B cell (primary cell): ENCODE measurements at places on chromosomes 2 and 18.

DNA sequence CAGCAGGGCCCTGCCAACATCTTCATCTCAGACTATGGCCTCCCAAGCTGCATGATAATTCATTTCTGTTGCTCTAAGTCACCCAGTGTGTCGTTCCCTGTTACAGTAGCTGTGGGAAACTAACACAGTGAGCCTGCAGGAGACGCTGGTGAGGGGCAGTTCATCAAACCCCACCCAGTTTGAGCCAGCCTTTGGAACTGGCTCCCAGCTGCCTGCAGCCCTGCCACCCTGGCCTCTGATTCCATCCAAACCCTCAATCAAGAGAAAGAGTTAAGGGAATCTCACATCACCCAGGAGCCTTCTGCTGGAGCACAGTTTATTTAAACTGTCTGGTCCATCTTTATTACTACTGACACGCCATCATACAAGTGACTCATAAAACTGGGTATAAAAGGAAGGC, 64.9 kb upstream of the ZCCHC2 start:
- DNase-seq = no peak

GRCh38 chr2:43877782-43878464, 39.2 kb downstream of the ABCG8 start:
- DNase-seq = peak; percentile 53

DNA sequence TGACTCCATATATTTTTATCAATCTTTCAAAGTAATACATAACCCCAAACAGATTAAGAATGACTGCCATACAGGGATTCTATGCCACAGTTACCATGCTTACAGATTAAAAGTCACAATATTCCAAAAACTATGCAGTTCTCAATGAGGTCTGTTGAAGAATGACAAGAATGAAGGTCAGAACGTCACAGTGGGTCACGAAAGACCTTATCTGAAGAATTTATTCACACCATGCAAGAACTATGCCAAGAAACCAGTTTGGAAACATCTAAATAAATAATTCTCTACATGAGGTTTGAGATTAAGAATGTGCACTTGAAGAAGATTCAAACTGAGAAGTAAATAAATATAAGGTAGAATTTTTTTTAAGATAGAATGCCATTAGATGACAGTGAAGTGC, 253.3 kb downstream of the EXOC6B start:
- DNase-seq = no peak

DNA sequence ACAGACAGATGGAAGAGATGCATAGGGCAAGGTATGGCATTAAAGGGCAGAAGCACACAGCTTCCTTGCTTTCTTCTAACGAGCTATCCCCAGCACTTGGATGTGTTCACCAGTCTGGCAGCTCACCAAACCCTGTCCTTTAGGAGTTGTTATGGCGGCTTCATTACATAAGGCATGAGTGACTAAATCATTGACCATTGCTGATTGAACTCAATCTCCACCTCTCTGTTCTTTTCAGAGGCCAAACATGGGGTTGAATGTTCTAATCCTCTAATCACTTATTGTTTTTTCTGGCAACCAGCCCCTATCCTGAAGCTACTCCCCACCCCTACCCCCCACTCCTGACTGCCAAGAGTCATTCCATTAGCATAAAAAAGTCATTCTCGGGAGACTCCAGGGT, 301.8 kb downstream of the XIRP2 start:
- DNase-seq = no peak

- no peak for DNase-seq
Measured at GRCh38 chr2:54574860-54575247, 118.7 kb downstream of the SPTBN1 start.

GRCh38 chr2:209942426-209942825, 60.0 kb upstream of the RPE start:
- no peak for DNase-seq

DNA sequence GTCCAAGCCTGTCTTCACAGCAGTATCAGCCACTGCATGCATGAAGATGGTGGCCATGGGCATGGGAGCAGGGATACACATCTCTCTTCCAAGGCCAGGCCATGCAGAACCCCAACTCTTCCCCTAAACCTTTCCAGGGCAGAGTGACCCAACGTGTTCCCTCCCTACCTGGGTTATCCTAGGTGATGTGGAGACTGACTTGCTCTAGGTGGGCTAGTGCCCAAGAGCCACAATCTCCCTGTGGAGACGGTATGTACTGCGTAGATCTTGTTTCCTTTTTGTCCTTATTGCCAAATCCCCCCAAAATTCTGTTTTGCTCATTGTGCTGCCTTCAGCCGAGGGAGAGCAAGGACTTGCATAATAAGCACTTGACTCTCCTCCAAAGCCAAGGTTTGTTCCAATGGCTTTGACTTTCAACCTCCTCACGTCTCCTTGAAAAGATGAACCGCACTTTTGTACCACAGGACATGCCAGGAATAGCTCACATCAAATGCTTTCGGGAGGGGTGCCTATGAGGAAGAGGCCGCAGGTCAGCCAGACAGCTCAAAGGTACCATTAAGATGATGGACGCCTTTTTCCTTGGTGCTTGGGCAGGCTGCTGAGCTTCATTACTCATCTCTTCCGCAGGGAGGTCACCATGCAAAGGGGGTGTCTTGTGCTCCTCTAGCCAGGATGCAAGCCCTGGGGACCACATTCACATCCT, 76.2 kb upstream of the GLI2 start:
- no peak for DNase-seq

DNA sequence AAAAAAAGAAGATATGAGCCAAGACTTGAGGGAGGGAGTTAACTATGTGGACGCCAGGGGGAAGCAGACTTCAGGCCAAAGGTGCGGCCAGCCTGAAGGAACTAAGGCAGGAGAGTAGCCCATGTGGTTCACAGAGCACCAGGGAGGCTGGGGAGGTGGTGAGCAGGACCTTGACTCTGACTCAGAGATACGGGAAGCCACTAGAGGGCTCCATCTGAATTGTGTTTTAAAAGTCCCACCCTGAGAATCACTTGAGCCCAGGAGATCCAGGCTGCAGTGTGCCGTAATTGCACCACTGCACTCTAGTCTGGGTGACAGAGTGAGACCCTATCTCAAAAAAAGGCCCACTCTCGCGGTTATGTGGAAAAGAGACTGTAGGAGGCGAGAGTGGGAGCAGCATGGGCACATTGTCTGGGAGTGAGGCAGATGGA, 12.3 kb downstream of the CEP192 start:
- DNase-seq = peak; percentile 24

GRCh38 chr2:100392715-100393114, 24.8 kb downstream of the CHST10 start:
- DNase-seq = no peak

DNA sequence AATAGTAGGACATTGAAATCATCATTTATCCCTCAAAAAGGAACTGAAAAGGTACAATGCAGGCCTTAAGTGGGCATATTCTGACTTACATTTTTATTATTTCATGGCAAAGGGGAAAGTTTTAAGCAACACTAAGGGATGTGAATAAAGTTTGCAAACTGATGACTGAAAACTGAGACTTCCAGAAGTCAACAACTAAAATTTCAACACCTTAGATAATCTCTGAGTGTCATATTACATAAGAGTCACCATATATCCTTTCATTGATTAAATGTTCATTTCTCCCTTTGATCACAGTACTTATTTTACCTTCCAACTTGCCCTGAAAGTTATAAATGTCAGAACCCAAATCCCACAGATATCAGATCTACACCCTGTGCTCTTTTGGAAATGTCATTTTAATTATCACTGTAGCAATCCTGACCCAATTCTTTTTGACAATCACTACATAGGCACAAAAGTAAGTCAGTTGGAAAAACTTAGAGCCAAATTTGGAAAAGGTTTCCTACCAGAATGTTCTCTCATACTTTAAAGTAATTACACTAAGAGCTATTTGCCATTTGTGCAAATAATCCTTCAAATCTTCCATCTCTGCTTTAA, 44.4 kb upstream of the RNU4ATAC start:
- no peak for DNase-seq

DNA sequence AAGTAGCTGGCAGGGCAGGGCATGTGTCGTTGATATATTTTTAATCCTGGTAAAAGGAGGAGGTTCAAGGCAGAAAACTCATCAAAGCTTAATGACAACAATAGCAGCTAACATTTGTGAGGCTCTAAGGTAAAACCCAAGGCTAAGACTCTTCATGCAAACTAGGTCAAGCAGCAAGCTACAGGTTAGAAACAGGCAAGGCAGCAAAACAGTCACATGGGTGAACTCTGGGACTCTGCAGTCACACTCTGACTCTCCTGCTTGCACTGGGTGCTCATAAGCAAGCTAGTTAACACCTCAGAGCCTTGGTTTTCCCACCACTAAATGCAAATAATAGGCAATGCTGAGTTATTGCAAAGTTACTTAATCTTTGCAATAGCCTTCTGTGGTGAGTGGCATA, 7.9 kb downstream of the IL1RN start:
- no peak for DNase-seq

DNA sequence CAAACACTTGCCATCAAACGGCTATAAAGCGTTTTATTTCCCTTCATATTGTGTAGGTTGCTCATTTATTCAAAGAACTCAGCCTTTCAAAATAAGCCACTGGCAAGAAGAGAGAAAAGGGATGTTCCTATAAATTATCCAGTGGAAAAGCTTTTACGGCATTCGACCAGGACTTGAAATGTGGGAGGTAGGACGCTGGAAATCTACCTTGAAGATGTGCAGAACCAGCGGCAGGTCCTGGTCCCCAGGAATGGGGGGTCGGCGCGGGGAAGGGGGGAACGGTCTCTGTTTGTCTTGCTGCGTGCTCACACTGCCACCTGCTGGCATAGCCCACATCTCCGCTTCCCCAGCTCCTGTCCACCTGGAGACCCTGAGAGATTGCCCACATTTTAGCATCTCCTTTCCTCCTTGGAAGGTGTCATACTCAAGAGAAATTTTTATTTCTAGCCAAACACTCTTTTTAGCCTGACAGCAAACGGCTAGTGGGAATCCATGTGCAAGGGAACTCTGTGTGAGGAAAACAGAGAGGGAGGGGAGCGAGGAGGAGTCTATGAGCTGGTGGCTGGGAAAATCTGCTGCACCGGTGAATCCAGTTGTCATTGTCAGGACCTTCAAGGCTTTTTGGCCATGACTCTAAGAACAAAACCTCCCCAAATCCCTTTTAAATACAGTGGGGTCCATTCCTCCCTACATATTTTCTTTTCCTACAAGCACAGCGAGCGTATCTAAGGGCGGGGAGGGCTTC, 349.0 kb upstream of the PKDCC start:
- peak; percentile 22 for DNase-seq
